ENCODE measurements at places on chromosomes 7 and 10.

DNA sequence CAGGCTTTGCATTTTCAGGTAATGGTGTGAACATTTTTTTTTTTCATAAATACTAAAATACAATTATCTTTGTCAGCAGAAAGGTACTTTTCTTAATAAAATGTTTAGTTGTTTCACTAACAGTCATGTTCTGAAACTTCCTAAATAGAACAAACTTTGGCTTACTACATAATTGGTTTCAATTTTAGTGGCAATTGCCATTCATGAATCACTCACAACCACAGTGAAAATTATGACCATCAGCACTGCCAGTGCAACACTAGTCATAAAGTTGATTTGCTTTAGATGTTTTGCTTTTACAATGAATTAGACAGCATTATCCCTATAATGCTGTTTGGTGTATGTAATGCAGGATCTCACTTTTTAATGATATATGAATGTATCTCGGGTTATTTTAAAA, 297.6 kb upstream of the PLXDC2 start:
- DNase-seq, result no peak

GRCh38 chr7:108604307-108605077, 34.8 kb downstream of the DNAJB9 start:
- no peak for DNase-seq

GRCh38 chr10:110273474-110273873, 31.2 kb downstream of the SMNDC1 start:
- DNase-seq, result no peak

- DNase-seq, result no peak
These were observed 159.5 kb upstream of the ZNF32 start for GRCh38 chr10:43808136-43808535.

- DNase-seq, result no peak
These were observed 4.2 kb downstream of the ATP6V0E2 start for GRCh38 chr7:149877890-149878522.

DNA sequence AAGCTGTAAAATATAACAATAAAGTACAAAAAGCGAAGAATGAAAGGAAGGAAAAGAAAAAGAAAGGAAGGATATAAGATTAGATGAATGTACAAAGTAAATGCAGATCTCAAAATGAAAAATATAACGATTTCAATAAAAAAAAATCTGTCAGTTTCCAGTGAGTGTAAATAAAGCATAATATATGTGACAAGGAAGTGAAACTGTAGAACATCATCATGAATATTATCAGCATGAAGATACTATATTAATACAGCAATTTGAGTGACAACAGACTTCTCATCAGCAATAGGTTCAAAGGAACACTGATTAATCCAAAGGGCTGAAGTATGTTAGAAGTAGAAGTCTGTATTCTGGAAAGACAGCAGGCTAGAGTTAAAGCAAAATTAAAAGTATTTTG, 659.5 kb upstream of the MBL2 start:
- no peak for DNase-seq

DNA sequence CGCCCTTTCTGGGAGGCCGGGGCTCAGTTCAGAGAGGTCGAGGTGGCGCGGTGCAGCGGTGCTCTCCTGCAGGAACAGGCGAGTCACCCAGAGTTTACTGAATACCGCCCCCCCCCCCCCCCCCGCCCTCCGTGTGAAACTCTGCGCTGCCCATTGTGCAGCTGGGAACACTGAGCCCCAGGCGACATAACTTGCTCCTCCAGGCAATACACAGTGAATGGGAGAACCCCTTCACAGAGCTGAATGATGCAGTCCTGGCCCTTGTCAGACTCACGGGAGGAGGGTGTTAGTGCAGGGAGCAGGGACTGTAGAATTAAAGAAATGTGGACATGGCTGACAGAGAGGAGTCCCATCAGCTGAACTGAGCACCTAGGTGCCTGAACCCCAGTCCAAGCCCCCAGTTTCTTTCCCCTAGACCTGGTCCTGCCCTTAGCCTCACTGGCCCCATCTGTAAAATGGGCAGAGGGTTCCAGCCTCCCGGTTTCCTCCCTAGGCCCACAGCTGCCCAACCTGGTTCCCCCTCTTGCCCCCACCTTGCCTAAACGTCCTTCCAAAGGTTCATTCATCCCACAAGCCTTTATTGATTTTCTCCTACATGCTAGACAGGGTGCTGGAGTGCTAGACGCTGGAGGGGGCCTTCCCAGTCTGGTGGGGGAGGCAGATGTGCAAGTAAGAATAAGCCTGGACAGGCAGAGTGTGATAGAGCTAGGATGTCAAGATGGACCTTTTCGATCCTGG, 869 bp upstream of the LOXL4 start:
- no peak for DNase-seq

GRCh38 chr7:40836218-40836617, 701.4 kb downstream of the SUGCT start:
- no peak for DNase-seq

DNA sequence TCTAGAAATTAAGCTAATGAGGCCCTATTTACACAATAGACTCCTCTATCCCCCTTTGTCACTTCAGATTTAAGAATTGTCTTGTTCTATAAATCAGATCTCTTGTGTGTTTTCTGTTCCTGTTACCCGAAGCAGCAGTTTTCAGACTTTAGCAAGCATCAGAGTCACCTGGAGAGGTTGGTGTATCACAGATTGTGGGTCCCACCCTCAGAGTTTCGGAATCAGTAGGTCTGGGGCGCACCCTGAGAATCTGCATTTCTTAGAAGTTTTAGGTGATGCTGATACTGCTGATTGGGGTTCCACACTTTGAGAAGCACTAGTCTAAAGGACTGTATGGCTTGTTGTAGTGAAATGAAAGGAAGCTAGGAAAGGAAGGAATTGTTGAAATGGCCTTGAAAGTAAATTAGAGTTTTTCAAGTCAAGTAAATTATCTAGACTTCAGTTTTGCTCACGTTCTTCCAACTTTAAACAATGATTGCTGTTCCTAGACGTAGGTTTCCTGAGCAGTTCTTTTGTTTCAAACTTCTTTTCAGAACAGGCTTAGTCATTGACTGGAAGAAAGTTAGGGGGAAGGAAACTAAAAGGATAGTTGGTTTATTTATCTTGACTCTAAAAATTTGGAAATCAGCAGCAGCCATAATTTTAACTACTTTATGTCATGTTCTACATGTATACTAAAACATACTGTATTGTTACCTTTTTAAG, 15.7 kb downstream of the BPGM start:
- no peak for DNase-seq

DNA sequence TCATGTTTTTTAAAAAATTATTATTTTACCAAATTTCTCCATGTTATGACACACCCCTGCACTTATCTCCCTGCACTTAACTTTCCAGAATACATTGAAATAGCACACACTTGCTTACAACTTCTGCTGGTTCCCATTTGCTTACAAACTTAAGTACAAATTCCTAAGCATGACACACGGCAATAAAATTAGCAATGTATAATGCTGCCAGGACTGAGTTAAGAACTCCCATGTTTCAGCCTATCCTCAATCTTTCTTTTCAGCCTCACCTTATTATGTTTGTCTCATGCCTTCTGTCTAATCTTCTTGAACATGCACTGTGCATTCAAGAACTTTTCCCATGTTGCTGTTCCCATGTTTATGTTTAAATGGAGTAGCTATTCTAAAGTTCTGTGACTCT, 40.8 kb downstream of the PRPS1L1 start:
- DNase-seq, result no peak

DNA sequence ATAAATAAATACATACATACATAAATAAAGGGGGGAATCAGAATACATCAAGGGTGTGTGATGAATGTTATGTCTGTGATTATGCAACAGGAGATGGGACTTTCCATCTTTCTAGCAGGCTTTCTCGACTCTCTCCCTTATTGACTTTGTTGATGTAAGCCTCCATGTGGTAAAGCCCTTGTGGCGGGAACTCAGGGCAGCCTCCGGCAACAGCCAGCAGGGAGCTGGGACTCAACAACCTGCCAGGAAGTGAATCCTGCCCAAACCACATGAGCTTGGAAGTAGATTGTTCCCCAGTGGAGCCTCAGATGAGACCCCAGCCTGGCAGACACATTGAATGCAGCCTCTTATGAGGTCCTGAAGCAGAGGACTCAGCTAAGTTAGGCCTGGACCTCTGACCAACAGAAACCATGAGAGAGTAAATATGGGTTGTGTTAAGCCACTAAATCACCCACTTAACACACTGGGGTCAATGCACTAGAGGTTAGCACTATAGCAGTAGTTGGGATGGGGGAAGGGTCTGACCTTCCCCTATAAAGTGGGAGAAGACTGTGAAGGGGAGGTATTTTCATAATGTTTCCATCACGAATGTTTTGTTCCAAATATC, 104.0 kb downstream of the JCAD start:
- no peak for DNase-seq

All from HAP-1 (cell line).